Motor neuron (in vitro differentiated cells): ENCODE measurements at places on chromosomes 4 and X. TPM values are rescaled to one million over a fixed set of nuclear protein-coding genes. Genes with fewer than 3 reads are reported as not detected.

- ATAC-seq, result peak; percentile 70
These were observed 48.2 kb upstream of the PHOX2B start for GRCh38 chr4:41796545-41797210.

GRCh38 chr4:120018786-120019185 lies 47.9 kb downstream of the MAD2L1 start:
- ATAC-seq, result no peak

The FGD1 gene
- total RNA-seq, result 10.1 and 13.7 TPM in 2 replicates

The HPSE gene
- total RNA-seq, result 0.22 and 0.25 TPM in 2 replicates

DNA sequence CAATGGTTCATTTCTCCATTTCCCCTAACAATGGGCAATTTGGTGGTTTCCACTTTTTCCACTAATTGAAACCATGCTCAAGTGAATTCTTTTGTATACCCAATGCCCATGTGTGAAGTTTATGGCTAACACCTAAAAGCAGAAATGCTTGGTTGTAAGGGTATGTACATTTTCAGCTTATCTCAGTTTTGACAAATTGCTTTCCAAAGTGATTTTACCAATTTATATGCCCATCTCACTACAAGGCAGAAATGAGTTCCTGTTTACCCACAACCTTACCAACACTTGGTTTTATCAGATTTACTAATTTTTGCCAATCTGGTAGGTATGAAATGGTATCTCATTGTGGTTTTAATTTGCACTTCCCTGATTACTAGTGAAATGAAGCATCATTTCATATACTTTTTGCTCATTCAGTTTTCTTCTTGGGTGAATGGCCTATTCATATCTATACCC lies 14.8 kb downstream of the GPR34 start:
- ATAC-seq, result no peak

DNA sequence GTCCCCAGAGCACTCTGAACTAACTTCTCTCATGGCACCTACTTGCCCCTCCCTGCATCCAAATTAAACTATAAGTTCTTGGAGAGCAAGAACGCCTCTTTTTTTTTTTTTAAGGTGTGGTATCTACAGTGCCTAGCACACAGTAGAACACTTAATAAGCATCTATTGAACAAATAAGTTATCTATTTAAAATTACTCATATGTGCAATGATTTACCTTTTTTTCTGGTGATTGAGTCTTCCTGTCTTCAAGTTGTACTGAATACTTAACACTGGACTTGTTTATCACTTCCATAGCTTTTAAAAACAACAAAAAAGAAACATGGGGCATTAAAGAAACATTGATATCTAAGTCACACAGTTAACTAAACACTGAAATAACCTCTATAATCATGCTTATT lies 29.1 kb downstream of the HAUS3 start:
- no peak for ATAC-seq

- no peak for ATAC-seq
These were observed 7.2 kb downstream of the RPL9 start for GRCh38 chr4:39451423-39452023.

DNA sequence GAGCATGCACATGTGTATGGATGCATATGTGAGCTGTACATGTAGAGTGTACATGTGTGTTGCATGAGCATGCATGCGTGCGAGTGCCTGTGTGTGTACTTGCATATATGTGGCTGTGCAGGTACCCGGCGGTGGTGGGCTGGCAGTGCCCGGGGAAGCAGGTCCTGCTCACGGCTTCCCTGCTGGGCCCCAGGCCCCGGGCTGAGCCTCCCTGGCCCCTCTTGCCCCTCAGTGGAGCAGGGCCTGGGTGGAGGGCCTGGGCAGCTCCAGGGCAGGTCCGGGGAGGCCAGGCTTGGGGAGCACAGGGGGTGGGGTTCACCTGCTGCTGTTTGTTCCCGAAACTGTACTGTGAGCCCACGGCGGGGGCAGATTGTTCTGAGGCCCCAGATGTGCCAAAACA lies 9.4 kb downstream of the NAT8L start:
- no peak for ATAC-seq
